Regular cardiac myocyte (primary cell): ENCODE measurements at places on chromosomes 12 and 14. TPM values are rescaled to one million over a fixed set of nuclear protein-coding genes. Genes with fewer than 3 reads are reported as not detected.

The SMCO2 gene
- total RNA-seq = not detected in 2 replicates

The PTHLH gene
- total RNA-seq = 4.2 and 10.2 TPM in 2 replicates

The CLEC1A gene
- total RNA-seq = under 0.01 TPM in 1 of 2 replicates, not detected in the other

The HRK gene
- under 0.01 and 1.1 TPM in 2 replicates for total RNA-seq
